ENCODE measurements at places on chromosomes 2 and 18.

GRCh38 chr2:15272942-15273341, 288.2 kb downstream of the NBAS start:
- no peak for DNase-seq

DNA sequence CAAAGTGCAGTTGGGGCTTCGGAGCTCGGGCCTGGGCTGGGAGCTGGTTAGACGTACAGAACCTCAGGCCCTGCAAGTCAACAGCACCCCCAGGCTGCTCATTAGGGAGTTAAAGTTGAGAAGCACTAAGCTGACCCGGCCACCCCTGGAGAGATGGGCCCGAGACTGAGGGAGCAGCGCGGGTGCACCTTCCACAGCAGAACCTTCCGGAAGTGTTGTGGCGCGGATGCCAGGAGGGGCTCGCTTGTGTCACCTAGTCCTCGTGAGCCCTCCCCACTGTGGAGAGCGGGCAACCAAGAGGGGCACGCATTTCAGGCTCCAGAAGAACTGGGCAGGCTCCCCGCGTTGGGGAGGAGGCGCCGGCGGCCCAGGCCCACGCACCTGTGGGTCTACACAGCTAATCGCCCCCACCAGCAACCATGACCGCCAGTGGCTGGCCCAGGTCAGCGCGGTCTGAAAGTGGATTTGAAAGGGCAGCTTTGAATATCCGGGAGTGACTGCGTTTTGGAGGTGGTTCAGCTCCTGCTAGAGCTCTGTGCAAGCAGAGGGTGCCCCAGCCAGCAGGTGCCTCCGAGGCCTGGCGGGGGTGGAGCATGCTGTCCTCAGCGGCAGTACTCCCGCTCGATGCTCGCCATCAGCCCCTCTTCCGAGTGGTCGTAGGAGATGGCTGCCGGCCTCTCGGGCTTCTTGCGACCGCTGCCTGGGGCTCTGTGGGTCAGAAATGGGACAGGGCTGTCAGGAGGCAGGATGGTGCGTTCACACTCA, 15.1 kb downstream of the KLF11 start:
- DNase-seq = no peak

GRCh38 chr2:106191511-106192016, 2.5 kb downstream of the UXS1 start:
- DNase-seq = no peak

DNA sequence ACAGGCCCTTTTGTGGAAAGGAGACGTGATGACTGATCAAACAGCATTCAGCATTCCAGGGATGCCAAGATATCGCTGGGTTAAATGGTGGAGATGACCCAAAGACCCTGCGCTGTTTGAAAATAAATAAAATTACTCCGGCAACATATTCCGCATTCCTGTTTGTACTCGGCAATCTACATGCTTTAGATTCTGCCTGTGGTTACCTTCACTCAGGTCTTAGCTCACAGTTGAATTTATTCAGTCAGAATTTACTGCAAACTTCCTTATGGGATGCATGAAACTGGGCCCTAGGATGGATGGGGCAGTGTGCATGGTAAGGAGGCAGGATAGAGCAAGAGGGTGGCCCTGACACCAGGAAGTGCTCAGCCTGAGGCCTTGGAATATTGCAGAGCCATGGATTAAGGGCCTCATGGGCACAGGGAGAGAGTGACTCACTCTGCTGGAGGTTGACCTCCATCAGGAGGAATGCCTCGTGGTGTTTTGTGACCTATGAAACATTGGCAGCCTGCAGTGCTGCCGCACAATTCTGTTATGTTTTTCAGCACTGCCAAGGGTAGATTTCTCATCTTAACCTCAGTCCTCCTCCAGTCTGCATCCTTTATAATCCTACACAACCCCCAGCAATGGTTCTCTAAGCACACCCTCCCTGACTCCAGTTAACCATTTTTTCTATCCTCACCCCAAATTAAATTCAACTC, 321.4 kb downstream of the IRS1 start:
- no peak for DNase-seq

DNA sequence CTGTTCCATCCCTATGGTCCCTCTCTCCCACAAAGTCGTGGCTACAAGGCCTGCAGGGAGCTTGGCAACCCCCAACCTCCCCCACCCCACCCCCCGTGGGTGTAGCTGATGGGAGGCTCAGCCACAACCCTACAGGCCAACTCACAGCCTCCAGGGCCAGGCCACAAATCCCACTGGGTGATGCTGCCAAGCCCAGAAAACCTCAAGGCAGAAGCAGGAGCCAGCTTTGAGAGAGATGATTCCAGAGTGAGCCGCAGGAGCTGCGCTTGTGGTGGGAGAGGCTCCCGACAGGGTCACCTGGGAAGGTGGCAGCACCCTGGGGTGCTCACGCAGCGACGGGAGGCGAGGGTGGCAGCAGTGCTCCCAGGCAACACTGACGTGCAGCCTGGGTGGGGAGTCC, 44.8 kb downstream of the ADCY3 start:
- no peak for DNase-seq

DNA sequence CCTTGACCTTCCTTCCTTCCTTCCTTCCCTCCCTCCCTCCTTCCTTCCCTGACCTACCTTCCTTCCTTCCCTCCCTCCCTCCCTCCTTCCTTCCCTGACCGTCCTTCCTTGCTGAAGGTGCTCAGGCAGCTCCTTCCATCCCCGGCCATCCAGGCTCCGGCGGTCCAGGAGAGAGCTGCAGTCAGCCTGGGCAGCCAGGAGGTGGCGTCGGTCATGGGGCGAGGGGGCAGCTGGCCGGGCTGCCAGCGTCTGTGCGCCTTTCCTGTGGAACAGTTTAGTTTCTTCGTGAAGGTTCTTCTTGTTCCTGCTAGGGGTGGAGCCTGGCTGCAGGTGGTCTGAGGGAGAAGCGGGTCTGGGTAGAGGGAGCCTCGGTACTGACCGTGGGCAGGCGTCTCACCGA, 15.7 kb downstream of the GPR35 start:
- DNase-seq = no peak

DNA sequence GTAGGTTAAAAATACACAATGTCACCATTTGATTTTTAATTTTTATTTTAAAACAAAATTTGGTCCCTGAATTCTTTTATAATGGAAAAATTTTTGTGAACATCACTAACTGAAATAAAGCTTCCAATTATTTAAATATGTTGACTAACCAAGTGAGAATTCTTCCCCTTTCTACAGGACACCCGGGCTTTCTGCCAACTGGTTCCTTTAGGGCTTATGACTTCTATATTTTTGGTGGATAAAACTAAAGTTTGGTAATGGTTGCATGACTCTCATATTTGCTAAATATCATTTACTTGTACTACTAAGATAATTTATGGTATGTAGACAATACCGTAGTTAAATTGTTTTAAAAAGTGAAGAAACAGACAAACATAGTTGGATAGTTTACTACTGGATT, 291.0 kb upstream of the DOK6 start:
- no peak for DNase-seq

- DNase-seq = peak; percentile 13
Measured at GRCh38 chr18:5159080-5159479, 38.0 kb downstream of the AKAIN1 start.

DNA sequence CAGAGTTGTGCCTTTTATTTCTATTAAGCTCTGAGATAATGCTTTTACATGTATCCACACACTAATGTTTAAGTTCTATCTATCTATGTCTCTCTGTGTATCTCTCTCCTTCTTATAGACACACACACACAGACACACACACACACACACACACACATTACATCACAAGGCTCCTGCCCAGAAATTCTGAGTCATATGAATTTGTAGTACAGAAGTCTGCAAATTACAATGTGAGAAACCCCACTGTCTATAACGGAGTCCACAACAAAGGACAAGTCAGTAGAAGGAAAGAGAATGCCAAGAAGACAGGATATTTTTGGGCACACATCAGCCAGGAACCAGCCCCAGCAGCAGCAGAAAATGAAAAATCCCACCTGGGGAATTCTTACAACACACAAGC, 142.4 kb downstream of the EN1 start:
- no peak for DNase-seq

GRCh38 chr2:174117951-174118930, 130.1 kb downstream of the OLA1 start:
- no peak for DNase-seq

- DNase-seq = no peak
Measured at GRCh38 chr18:72419914-72420313, 124.2 kb downstream of the CBLN2 start.

DNA sequence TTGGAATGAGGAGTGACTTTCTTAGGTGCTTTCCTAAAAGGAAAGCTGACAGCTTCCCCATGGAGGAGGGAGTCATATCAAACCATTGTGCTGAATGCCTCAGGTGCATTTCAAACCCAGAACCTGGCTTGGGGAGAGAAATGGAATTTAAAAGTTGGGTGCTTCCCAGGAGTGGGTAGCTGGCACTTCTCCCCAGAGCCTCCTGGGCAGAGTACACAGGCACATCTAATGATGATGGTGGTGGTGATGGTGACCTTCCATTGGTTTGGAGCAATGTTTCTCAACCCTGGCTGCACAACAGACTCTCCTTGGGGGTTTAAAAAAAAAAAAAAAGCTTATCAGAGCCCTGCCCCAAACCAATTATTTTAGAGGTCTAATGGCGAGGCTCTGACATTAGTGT, 8.3 kb downstream of the FOSL2 start:
- DNase-seq = no peak

DNA sequence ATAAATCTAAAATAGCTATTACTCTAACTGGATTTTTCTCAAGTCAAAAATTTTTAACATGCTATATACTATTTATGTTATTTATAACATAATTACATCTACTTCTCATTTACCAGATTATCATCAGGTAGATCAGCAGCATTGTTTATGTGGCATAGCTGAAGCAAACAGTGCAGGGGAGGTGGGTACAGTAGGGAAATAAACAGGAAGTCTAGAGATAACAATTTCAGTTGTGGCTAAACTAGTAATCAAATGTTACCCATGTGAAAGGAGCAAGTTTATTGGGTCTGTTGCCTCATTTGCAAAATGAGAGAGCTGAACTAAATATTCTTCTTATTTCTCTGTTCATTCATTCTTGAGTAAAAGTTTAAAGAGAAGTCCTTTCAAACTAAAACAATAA, 27.7 kb downstream of the GFPT1 start:
- no peak for DNase-seq

DNA sequence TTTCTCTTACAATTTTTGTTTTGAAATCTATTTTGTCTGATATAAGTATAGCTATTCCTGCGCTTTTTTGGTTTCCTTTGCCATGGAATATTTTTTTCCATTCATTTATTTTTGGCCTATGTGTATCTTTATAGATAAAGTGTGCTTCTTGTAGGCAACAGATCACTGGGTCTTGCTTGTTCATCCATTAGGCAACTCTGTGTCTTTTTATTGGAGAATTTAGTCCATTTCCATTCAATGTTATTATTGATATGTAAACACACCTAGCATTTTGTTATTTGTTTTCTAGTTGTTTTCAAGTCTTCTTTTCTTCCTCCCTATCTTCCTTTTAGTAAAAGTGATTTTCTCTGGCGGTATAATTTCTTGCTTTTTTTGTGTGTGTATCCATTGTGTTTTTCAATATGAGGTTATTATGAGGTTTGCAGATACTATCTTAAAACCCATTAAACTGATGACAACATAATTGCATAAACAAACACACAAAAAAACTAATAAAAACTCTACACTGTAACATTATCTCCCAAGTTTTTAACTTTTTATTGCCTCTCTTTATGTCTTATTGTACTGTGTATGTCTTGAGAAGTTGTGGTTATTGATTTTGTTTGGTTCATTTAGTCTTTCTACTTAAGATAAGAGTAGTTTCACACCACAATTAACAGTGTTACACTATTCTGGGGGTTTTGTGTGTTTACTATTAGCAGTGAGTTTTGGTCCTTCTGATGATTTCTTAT, 71.6 kb downstream of the ANKRD62 start:
- DNase-seq = no peak

DNA sequence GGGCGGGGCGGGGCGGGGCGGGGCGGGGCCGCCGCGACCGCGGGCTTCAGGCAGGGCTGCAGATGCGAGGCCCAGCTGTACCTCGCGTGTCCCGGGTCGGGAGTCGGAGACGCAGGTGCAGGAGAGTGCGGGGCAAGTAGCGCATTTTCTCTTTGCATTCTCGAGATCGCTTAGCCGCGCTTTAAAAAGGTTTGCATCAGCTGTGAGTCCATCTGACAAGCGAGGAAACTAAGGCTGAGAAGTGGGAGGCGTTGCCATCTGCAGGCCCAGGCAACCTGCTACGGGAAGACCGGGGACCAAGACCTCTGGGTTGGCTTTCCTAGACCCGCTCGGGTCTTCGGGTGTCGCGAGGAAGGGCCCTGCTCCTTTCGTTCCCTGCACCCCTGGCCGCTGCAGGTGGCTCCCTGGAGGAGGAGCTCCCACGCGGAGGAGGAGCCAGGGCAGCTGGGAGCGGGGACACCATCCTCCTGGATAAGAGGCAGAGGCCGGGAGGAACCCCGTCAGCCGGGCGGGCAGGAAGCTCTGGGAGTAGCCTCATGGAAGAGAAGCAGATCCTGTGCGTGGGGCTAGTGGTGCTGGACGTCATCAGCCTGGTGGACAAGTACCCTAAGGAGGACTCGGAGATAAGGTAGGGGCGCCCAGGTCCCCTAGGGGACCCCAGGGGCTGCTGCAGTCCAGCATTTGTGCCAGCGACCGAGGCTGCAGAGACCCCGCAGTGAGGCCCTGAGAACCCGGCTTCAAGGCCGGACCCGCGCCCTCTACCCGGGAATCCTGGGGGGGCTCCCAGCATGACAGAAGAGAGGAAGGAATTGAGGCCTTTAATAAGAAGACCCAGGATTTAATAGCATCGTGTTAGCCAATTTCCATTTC, at the start of gene KHK:
Gene KHK (plus strand): TSS at position 49 of the 870 bp plus-strand sequence. CDS start 488 bp downstream, at position 537.
- DNase-seq = no peak

DNA sequence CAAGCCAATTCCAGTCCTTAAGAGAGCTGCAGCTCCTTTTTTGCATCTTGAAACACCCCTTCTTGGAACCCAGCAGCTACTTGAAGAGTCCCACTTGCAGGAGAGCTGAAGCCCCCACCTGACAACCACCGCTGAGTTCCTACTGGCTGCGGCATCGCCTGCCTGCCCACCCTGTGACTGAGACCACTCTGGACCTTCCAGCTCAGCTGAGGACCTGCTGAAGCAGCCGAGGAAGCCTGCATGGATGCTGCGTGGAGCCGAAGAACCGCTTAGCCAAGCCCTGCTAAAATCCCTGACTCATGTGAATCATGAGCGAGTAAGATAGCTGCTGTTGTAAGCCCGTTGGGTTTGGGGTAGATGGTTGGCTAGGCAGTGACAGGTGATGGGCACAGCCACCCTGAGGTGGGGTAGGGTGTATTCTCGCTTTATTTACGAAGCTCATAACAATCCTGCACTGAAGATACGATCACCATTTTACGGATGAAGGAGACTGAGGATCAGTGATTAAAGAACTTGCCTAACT, 78.4 kb downstream of the INHBB start:
- no peak for DNase-seq

DNA sequence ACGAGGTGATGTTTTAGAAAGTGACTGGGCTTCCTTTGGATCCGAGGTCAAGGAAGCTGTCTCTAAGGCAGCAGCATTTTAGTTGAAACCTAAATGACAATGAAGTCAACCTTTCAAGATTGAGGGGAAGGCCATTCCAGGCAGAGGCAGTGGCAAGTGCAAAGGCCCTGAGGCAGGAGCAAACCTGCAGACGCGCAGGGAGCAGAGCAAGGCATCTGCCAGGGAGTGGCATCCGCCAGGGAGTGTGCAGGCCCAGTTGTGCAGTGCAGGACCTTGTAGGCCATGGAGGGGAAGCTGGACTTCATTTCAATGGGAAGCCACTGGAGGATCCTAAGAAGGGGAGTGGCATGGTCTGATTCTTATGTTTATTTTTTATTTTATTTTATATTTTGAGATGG, 154.7 kb upstream of the SIX3 start:
- no peak for DNase-seq

All from CD4-positive, alpha-beta T cell treated with Interleukin-12 subunit alpha and Interleukin-12 subunit beta, for 1 hour (primary cell).